Immature natural killer cell (primary cell): ENCODE measurements at places on chromosomes 13 and 19. TPM values are rescaled to one million over a fixed set of nuclear protein-coding genes. Genes with fewer than 3 reads are reported as not detected.

Gene IZUMO4
- 0.42 TPM for polyA plus RNA-seq

Gene APLP1
- not detected for polyA plus RNA-seq

Gene KLK12
- polyA plus RNA-seq: not detected

Gene PEAK3
- 0.96 TPM for polyA plus RNA-seq

DNA sequence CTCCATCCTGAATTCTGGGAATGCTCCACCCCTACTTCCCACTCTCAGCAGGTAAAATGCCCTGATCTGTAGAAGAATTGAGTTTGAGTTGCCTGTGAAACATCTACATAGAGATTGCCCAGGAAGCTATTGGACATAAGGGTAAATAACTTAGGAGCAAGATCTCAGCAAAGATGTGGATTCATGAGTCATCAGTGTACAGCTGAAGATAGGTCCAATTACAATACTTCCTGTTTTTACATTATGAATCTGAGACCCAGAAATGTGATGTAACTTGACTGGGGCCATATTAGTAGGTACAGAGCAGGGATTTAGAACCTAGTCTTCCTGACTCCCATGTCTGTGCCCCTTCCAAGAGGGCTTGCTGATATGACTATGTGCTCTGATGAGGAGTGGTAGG, 79.4 kb upstream of the FNDC3A start:
- no peak overlapping the region for H3K27ac ChIP-seq
- no peak overlapping the region for H3K4me3 ChIP-seq
- no peaks in the 10 kb centered on the region for H3K36me3 ChIP-seq
- no peaks in the 10 kb centered on the region for H3K4me1 ChIP-seq

DNA sequence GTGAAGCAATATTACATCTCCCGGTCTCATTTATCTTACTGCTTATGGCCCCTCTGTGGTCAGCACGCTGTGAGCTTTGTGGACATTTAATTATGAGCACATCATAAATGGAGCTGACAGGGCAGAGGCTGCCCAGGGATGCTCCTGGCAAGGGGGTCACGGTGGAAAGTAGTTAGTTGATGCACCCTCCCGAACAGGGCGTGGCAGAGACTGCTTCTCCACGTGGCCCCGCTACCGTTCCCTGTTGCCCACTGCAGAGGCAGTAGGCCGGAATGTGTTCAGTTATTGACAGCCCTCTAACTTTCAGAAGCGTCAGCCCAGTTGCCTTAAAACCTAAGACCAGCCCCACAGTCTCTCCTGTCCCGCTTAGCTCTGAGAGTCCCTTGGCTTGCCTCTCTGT, 180.3 kb upstream of the ZNF507 start:
- peaks cover 11% of the 10 kb centered on the region for H3K27me3 ChIP-seq
- H3K4me1 ChIP-seq: no peaks in the 10 kb centered on the region
- no peak for DNase-seq
- H3K36me3 ChIP-seq: no peaks in the 10 kb centered on the region
- no peak overlapping the region for H3K27ac ChIP-seq
- H3K4me3 ChIP-seq: no peak overlapping the region
